ENCODE measurements at places on chromosomes 2 and 18. TPM values are rescaled to one million over a fixed set of nuclear protein-coding genes. Genes with fewer than 3 reads are reported as not detected.

Gene GCA
- polyA plus RNA-seq = 53.4 TPM

Gene IL1F10
- polyA plus RNA-seq = 1.1 TPM

Gene SLC4A3
- polyA plus RNA-seq = 6.9 TPM

Gene SCN7A
- polyA plus RNA-seq = 0.98 TPM

Gene TSPYL6
- 0.02 TPM for polyA plus RNA-seq
